GM04503 (cell line): ENCODE measurements at places on chromosomes 5 and 9.

DNA sequence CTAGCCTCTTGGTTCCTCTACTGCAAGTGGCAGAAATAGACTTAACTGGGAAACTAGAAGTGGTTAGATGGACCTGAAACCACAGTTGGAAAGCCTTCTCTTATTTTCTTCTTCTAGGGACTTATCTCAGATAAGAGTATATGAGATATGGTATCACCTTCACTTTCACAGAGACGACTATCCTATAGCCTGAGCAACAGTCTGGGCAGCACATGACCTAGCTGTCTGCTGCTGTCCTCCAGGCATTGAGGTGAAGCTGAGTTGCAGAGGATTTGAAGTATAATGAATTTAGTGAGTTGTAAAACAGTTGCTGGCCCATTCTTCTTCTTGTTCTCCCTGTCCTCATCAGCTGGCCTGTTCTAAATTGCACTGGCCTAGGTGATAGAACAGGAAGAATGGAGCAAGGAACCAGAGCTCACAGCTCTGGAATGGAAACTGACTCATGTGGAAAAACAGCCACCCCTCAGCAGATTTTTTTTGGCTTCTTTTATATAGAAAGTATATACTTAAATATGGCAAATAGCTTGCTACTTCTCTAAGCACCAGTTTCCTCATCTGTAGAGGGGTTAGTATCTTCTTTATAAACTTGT lies 27.8 kb downstream of the RECK start:
- no peak for DNase-seq

DNA sequence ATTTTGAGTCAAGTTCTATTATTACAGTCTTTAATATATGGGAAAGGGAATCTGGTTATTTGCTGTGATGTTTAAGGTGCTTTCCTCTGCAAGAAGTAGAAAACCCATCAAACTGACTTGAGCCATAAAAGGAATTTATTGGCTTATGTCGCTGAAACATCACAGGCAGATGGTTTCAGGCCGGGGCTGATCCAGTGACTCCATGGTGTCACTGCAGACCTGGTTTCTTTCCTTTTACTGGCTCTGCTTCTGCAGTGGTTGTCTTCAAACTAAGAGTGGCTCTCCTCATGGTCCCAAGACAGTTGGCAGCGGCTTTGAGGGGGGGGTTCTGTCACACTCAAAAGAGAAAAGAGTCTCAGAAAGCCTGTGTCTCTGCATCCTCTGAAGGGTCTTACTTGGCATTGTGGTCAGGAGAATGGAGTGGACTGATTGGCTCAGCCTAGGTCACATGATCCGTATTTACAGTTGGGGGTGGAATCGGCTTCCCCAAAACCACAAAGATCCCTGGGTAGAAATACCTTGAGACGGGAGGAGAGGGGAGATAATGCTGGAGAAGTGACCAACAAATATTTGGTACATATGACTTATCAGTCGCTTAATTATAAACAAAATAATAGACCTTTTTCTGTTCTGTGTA lies 106.3 kb downstream of the DAPK1 start:
- DNase-seq, result no peak

GRCh38 chr9:78289474-78289873 lies 7.5 kb upstream of the PSAT1 start:
- no peak for DNase-seq

GRCh38 chr5:38228914-38229313 lies 29.4 kb upstream of the EGFLAM start:
- DNase-seq, result no peak

GRCh38 chr9:90903766-90904424 lies 102.3 kb downstream of the SYK start:
- DNase-seq, result no peak

DNA sequence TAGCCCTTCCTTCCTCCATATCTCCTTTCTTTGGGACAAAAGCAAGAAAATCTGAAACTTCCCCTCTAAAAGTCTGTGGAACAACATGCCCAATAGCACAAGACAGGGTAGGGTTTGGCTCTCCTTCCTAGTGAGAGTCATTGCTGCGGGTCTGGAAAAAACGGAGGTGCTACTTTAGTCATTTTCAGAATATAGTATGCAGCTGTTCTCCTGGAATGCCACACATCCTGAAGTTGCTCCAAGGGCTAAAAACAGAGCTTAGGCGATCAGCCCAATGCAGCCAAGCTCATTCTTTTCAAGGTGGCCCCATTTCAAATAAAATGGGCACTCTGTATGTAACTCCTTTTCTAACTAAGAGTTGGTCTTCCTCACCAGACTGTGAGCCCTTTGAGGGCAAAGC lies 39.5 kb upstream of the MYOT start:
- no peak for DNase-seq

- no peak for DNase-seq
Measured at GRCh38 chr5:175863316-175863715, 8.1 kb upstream of the CPLX2 start.

GRCh38 chr5:35281613-35282012 lies 51.3 kb upstream of the PRLR start:
- DNase-seq, result no peak

DNA sequence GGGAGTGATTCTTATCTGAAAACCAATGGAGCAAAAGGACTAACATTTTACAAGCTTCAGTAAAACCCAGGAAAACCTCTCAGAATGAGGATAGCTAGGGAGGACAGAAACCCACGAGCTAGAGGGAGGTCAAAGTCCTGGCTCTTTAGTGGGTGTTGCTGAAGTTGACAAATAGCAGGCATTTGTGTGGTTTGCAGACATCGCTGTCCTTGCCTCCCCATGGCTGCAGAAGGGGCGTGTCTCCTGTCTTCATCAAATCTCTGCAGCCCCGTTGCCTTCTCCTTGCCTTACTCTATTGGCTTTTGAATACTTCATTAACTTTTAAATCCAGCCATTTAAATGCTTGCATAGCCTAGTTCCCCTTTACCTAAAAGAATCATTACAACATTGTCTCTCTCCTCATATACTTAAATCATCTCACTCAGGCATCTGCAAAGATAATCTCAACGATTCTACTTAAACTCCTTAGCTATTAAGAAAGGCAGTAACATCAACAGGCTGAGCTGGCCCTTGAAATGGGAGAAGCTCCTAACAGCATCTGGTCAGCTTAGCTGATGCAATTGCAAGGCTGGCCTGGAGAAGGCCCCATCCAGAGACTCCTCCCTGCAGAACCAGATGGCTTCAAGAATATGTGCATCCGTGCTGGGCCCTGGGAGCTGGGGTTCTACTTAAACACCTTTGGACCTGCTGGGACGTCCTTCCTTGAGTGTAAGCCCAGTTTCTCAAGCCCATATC lies 152.8 kb upstream of the TAS2R1 start:
- DNase-seq, result peak; percentile 40

GRCh38 chr9:127035423-127035822 lies 87.0 kb downstream of the ANGPTL2 start:
- no peak for DNase-seq

- no peak for DNase-seq
Measured at GRCh38 chr5:62149879-62150278, 156.1 kb upstream of the KIF2A start.

GRCh38 chr9:73348471-73348870 lies 196.8 kb downstream of the ANXA1 start:
- DNase-seq, result no peak

DNA sequence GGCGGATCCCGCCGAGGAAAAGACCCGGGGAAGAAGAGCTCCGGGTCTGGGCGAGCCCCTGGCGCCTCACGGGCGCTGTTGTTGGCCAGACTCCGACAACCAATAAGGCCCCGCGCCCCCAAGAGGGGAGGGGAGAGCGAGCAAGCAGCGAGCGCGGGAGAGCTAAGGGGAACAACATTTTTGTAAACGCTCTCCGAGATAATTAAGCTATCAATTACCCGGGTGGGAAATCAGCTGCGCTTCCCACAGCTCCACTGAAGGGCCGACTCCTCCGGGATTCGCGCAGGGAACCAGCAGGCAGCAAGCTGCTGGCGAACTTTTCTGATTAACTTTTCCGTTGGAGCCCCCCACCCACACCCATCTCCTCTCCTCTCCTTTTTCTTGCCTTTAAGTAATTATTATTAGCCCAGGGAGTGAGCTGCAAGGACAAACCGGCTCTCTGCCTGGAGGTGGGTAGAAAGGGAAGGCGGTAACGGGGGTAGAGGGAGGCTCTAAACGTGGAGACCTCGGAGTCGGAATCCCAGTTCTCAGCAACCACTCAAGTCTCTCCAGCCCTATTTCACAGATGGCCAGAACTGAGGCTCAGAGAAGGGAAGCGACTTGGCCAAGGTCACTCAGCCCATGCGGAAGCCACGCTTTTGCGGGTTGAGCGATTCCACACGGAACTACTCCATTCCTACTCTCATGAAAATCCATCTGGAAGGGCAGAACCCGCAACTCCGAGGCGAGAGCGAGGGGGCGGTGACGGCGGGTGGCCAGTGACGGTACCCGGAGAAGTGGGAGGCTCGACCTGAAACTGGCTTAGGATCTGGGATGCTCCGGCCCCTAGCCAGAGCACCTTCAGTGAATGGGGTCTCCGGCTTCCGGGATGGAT lies 1.3 kb downstream of the ASTN2 start:
- no peak for DNase-seq

DNA sequence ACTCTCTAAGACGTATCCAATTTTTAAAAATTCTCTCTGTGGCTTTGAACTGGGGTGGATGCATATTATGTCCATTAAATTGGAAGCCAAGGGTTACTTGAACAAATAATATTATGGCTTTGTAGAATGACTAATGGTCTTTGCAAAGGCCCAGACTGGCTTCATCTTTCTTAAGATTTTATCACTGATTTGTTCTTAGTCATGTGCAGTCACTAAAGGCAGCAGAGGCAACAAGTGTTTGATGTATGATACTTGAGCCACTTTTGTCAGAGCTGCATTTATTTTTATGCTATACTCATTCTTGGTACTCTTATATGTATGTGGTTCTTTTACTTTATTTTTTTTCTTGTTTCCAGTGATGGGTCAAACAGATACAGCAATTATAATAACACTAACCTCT lies 152.2 kb downstream of the NR2F1-AS1 start:
- DNase-seq, result no peak

DNA sequence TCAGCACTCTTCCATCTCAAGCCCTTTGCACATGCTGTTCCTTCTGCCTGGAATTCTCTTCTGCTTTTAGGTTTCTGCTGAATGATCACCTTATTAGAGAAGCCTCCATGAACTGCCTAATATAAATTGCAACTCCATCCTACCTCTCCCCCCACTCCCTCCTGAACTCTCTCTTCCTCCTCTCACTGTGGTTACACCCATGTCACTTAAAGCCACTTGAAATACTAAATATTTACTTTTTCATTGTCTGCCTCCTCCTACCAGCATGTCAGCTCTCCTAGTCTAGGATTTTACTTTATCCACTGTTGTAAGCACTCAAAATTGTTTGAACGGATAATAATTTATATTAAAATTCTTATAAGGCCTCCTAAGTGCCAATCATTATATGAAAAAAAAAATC lies 43.8 kb downstream of the ACTL7B start:
- no peak for DNase-seq
